ENCODE measurements at places on chromosomes 7 and 10. TPM values are rescaled to one million over a fixed set of nuclear protein-coding genes. Genes with fewer than 3 reads are reported as not detected.

PIP gene
- not detected for polyA plus RNA-seq

BEND7 gene
- not detected for polyA plus RNA-seq

ADIRF gene
- polyA plus RNA-seq, result not detected

DNA sequence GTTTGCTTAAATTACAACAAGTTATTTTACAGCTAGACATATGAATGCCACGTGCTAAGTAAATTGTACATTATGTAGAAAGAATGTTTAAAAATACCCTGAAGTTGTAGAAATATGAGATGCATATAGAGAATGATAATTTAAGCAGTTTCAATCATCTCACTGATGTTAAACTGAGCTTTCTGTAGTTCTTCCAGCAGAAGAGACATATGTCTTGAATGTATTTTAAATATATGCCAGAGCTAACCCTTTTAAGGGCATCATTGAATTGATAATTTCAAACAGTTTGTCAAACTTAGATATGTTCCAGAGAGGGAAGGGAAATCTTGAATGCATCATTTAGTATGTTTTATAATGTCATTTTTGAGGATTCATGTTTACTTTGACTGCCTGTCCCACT is 255.2 kb downstream of the MDFIC start:
- no peak overlapping the region for H3K4me3 ChIP-seq
- H3K36me3 ChIP-seq, result no peaks in the 10 kb centered on the region
- H3K27me3 ChIP-seq, result peaks cover 16% of the 10 kb centered on the region
- DNase-seq, result no peak

DNA sequence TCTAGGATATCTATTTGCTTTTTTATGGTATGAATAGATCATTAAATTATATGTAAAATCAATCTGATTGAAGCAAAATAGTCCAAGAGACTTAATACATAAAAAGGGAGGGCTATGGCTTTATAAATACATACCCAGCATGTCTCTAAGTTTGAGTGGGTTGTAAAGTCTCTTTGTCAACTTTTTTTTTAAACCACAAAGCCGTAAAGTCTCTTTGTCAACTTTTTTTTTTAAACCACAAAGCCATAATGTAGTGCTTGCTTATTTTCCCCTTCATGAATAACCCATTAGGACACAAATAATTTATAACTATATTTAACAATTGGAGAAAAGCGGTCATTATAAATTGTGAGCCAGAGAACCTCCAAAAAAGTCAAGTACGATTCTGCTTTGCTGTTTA is 5.7 kb downstream of the HECTD2 start:
- no peaks in the 10 kb centered on the region for H3K36me3 ChIP-seq
- H3K4me1 ChIP-seq, result peaks cover 16% of the 10 kb centered on the region
- no peaks in the 10 kb centered on the region for H3K27me3 ChIP-seq

Measured in naive B cell (primary cell).